Fibroblast of pulmonary artery (primary cell): ENCODE measurements at places on chromosomes 13 and 19.

GRCh38 chr13:30882026-30882850 is 23.8 kb upstream of the MEDAG start:
- no peak for DNase-seq

GRCh38 chr13:111423168-111423785 is 102.8 kb downstream of the TEX29 start:
- no peak for DNase-seq

GRCh38 chr13:104592127-104592526 is 1525.9 kb upstream of the SLC10A2 start:
- DNase-seq: peak; percentile 74

DNA sequence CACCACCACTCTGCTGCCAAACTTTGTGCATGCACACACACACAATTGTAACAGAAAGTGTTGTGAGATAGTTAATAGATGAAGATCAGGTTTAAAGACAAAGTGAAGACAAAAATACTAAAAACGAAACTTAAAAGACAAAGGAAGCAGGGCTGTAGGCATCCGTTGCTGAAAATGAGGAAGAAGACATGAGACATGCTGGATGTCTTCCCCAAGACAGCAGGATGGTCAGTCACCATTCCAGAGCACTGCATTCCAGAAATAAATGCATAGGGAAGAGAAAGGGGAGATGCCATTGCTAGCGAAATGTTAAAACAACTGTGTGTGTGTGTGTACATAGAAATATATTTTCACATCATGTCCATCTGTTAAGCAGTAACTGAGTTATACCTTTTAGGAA is 520.1 kb downstream of the SUCLA2 start:
- no peak for DNase-seq

- DNase-seq: no peak
Measured at GRCh38 chr19:31290931-31291590, 58.2 kb downstream of the TSHZ3 start.

GRCh38 chr13:30791354-30792001 is 56.1 kb downstream of the ALOX5AP start:
- no peak for DNase-seq

GRCh38 chr13:108305655-108306054 is 36.1 kb downstream of the TNFSF13B start:
- no peak for DNase-seq

DNA sequence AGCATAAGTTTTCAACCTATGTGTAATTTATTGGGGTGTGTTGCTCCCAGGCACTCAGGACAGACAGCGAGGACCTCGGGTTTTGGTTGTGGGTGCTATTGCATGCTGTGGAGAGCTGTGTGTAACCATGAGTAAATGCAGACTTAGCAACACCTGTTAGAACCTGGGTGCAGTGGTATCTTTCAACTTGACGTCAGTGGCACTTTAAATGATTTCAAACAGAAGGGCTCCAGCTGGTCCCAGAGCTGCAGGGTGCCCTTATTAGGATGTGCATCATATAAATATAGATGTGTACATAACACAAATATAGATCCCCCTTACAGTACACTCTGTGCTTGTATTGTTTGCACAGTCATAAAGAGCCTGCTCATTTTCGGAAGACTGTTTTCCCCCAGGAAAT is 228.3 kb upstream of the IRS2 start:
- DNase-seq: no peak

DNA sequence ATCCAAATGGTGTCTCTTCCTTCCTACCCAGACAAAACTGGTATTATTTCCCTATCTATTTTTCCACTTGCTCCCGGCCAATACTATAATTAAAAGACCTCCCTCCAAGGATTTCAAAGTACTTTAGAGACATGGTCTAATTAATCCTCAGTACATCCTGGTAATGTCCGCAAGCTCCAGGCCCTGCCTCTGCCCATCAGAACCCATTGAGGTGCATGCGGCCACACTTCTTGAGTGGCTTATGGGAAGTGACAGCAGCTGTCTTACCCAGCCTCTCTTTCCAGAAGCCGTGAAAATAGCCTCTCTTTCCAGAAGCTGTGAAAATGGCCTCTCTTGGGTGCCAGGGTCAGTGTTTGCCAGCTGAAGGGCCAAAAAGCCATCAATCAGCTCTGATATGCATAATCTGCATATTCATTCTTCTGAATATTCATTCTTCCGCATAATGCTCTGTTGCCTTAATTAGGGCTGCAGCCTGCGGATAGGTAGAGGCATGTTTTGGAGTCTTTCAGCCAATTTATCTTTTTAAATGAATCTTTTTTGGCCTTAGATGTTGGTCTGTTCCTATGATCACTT is 148.4 kb upstream of the TMTC4 start:
- no peak for DNase-seq

- DNase-seq: peak; percentile 80
Measured at GRCh38 chr19:3137119-3137518, 1.3 kb downstream of the GNA15 start.

DNA sequence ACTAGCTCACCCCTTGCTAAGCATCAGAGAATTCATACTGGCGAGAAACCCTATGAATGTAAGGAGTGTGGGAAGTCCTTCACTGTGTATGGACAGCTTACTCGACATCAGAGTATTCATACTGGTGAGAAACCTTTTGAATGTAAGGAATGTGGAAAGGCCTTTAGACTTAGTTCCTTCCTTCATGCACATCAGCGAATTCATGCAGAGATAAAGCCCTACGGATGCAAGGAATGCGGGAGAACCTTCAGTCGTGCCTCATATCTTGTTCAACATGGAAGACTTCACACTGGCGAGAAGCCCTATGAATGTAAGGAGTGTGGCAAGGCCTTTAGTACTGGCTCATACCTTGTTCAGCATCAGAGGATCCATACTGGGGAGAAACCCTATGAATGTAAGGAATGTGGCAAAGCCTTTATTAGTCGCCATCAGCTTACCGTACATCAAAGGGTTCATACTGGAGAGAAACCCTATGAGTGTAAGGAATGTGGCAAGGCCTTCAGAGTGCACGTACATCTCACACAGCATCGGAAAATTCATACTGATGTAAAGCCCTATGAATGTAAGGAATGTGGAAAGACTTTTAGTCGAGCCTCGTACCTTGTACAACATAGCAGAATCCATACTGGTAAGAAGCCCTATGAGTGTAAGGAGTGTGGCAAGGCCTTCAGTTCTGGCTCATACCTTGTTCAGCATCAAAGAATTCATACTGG is 17.3 kb downstream of the ZNF30 start:
- no peak for DNase-seq

DNA sequence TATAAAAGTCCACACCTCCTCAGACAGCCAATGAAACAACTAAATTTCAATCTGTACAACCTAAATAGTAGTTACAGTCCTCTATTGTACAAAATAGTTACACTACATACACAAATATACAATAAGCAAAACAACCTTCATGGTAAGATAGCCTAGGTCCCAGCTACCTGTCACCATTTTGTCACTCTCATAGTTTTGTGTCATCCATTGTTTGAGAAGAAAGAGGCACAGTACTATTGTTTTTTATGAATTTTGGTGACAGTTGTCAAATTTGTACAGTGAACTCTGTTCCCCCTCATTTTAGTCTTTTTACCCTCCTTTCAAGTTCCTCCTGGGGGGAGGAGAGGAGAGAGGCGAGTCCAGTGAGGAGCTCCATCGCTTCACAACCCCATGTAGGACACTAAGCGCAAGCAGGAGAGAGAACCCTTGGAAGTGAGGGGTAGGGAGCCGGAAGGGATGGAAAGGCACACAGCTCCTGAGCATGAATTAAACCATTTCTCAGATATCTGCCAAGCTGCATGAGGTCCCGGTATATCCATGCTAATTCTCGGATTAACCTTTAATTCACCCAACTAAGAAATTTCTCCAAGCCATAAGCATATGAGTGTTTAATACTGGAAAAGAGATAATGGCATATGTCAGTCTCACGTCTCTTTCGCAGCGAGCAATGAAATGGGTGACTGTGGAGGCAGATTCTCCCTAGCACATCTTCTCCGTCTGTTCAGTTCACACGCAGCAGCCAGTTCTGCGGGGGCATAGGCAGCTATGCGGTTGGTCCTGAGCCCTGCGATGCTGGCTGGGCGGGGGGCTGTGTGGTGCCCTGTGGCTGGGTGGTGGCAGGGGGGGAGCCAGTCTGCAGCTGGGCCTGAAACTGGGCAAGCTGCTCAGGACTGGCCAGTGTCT is 60.5 kb downstream of the SERP2 start:
- no peak for DNase-seq

DNA sequence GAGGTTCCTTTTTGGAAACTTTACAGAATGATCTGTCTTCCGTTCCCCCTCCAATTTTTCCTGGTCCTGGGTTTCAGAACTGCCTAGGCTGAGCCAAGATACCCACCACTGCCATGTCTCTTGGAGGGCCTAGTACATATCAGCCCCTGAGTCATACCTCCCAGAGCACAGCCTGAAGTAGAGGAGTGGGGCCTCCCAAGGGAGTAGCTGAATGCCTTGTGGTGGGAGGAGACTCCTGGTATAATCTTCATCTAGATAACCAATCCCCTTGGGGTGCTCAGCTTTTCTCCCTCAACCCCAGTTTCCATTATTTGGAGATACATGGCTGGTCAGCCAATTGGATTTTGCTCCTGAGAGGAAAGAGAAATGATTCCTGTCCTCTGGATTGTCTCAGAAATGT is 30.3 kb downstream of the ZNF763 start:
- peak; percentile 70 for DNase-seq

DNA sequence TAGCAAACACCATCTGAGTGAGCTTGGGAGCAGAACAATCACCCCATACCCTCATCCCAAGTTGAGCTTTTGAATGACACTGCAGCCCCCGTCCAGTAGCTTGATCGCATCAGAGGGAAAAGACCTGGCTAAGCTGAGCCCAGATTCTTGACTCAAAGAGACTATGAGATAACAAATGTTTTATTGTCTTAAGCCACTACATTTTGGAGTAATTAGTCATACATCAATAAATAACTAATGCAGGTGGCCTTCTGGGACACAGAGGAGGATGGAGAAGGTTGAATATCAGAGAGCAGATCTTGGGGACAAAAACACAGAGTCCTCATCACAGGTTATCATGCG is 24.6 kb upstream of the IGSF23 start:
- DNase-seq: no peak

GRCh38 chr13:63737418-63737817 is 2321.8 kb upstream of the PCDH20 start:
- no peak for DNase-seq

- no peak for DNase-seq
Measured at GRCh38 chr13:82432949-82433348, 1449.3 kb downstream of the SLITRK1 start.

GRCh38 chr13:94968757-94969086 is 256.4 kb upstream of the SOX21 start:
- DNase-seq: no peak

DNA sequence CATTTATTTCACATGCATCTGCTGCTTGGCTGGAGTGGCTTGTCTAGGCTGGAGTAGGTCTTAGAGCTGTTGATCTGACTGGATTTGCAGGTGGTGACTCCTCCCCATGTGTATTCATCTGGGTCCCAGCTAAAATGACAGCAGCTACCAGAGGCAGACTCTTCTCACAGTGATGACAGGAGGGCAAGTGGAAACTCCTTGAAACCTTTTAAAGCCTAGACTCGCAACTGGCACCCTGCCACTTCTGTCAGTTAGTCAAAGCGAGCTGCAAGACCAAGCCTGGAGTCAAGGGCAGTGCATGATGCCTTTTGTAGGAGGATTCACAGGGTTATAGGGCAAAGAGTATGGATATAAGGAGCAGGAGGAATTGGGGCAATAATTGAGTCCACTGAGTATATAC is 65.2 kb downstream of the TEX26 start:
- no peak for DNase-seq

- peak; percentile 20 for DNase-seq
Measured at GRCh38 chr13:103288114-103288513, 221.9 kb upstream of the SLC10A2 start.

GRCh38 chr13:110356362-110356761 is 49.3 kb downstream of the COL4A2 start:
- no peak for DNase-seq

GRCh38 chr13:112767506-112768471 is 78.0 kb downstream of the ATP11A start:
- DNase-seq: no peak

- DNase-seq: peak; percentile 67
Measured at GRCh38 chr13:27276188-27276587, 5.6 kb downstream of the RASL11A start.

- no peak for DNase-seq
Measured at GRCh38 chr19:14165990-14166830, 29.8 kb upstream of the ASF1B start.

DNA sequence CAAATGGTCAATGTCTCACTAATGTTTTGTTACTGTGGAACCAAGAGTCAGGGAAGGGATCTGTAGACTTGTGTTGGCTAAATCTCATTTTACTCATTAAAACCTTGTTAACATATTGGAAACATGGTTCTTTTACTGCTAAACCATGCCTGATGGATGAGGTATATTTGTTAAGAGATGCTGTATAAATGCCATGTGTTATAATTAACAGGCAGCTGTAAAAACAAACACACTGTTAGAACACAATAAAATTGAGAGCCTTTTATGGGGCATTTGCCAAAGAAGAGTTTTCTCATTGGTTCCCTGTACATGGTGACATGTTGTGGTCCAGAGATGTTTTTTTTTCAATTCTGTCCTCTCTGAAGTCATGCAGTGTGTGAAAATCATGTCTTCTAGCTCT is 121.9 kb downstream of the ESD start:
- DNase-seq: no peak

- DNase-seq: peak; percentile 75
Measured at GRCh38 chr19:29666578-29667386, 1.5 kb downstream of the PLEKHF1 start.

GRCh38 chr19:14603990-14604387 is 21.1 kb downstream of the CLEC17A start:
- DNase-seq: no peak

- peak; percentile 74 for DNase-seq
Measured at GRCh38 chr19:35963514-35963913, 27.3 kb downstream of the LRFN3 start.

GRCh38 chr13:60260440-60260839 is 96.7 kb upstream of the DIAPH3 start:
- no peak for DNase-seq

GRCh38 chr19:53389571-53389970 is 5.4 kb upstream of the ZNF765 start:
- no peak for DNase-seq

DNA sequence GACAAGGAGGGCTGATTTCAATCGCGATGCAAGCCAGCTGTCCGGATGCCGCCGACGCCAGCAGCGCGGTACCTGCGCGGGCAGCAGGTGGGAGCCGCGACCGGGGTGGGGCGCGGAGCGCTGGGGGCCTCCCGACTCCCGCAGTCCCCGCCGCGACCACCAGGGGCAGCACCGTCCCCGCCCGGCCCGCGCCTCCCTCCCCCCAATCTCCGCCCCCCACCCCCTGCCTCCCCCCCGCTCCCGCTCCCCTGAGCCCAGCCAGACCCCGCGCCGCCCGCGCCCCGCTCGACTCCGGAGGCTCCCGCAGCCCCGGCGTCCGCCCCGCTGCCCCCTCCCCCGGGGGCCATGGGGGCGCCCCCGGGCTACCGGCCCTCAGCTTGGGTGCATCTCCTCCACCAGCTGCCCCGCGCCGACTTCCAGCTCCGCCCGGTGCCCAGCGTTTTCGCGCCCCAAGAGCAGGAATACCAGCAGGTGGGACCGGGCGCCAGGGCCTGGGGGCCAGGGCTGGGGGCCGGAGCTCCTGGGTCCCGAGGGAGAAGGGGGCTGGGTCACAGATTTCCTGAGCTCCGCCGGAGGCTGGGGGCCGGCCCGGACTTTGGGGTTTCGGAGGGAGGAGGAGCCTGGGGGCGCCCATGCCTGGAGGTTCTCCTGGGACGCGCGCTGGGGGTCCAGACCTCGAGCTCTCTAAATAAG is at the start of gene TTYH1:
TSS of gene TTYH1 (plus strand) at position 257 of the 693 bp plus-strand sequence. CDS start at position 346, 89 bp downstream.
- DNase-seq: no peak

- DNase-seq: no peak
Measured at GRCh38 chr19:57712222-57712621, 3.2 kb upstream of the ZNF154 start.
